Neural crest cell (in vitro differentiated cells): ENCODE measurements at places on chromosomes 1 and 21. TPM values are rescaled to one million over a fixed set of nuclear protein-coding genes. Genes with fewer than 3 reads are reported as not detected.

Gene RPE65
- not detected in 2 replicates for total RNA-seq

Gene NUDC
- total RNA-seq = 96.1 and 102 TPM in 2 replicates

Gene GRHL3
- 0.12 TPM in 1 of 2 replicates, not detected in the other for total RNA-seq

DNA sequence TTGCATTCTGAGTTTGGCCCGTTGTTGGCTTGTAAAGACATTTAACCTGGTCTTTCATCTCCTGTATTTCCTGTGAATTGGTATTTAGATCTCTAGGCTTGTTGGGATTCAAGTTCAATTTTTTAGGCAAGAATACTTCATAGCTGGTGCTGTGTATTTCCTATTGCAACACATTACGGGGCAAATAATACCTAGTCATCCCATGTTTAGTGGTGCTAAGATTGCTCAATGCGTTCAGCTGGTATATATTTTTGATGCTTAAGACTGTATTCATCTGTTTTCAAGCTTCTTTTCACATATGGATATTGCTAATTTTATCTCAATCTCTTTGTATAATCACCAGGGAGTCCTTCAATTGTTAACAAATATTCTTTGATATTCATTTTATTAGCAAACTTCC lies 87.5 kb upstream of the ZBTB18 start:
- DNase-seq = no peak

DNA sequence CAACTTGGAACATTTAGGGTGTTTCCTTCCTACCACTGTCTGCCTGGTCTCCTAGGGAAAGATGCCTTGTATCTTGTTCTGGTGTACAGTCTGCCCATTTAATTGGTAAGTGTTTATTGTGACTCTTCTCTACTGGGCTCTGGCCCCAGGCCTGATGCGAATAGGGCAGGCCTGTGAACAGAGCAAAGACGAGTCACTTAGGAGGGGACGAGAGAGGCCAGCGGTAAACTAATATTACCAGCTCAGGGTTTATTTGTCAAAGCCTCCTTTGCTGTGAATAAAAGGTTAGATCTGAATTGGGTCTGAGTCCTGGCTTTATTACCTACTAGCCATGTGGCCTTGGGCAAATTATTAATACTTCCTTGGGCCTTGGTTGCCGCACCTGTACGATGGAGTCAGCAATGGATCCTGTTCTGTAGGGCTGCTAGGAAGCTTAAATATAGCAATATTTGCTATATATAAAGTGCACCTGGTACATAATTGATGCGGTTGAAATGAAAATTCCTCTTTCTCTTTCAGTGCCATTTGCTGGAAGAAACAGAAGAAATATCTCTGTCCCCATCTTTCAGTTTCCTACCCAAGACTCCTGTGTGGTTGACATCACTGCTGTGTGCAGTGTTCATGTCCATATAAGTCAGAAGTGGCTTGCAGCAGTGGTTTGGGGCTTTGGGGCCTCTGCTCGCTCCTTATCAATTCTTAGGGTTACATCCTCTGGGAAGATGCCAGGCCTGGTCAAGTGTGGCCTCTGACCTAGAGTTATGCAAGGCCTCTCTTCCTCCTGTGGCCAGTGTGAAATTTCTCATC lies 32.4 kb downstream of the MAPKAPK2 start:
- no peak for DNase-seq

DNA sequence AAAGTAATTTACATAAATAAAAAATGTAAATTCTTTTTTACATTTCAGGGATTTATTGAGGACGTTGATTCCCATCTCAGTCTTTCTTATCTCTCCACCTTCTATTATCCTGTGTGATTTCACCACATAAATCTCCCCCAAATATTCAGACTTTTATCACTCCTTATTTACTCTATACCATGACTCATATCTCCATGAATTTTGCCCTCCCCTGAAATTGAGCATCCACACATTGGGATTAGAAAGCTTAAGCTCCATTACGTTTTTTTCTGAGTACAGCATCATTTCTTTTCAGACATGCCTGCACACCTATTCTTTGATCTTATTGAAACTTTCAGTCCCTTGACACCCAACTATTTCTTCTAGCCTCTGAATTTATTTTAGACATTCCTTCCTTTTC lies 111.2 kb downstream of the IFI44 start:
- no peak for DNase-seq

DNA sequence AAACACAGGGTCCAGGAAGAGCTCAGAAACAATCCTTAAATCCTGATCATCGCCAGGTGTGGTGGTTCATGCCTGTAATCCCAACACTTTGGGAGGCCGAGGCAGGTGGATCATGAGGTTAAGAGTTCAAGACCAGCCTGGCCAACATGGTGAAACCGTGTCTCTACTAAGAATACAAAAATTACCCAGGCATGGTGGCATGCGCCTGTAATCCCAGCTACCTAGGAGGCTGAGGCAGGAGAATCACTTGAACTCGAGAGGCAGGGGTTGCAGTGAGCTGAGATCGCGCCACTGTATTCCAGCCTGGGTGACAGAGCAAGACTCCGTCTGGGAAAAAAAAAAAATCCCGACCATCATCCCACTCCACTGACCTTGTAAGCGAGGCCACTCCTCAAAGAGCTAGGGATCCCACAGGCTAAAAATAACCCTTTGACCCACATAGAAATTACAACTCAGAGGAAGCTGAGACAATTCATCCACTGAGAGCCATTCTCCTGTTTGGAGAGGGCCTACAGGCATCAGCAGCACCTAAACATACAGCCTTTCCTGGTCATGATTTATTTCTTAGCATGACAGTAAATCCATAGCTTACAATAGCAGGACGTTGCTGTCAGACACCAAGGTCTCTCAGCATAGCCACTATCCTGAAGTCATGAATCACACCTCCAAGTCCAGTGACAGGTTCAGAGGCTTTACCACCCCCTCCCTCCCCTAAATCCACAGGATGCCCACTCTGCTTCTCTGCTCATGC lies 66.7 kb downstream of the TGFBR3 start:
- no peak for DNase-seq

- DNase-seq = no peak
Observed at GRCh38 chr21:44574457-44575306, 1.2 kb downstream of the KRTAP10-4 start.

- no peak for DNase-seq
Observed at GRCh38 chr1:195973311-195973904, 634.8 kb downstream of the KCNT2 start.

- DNase-seq = no peak
Observed at GRCh38 chr1:158818975-158819431, 12.1 kb upstream of the MNDA start.
